ENCODE measurements at places on chromosomes 5 and 9.

DNA sequence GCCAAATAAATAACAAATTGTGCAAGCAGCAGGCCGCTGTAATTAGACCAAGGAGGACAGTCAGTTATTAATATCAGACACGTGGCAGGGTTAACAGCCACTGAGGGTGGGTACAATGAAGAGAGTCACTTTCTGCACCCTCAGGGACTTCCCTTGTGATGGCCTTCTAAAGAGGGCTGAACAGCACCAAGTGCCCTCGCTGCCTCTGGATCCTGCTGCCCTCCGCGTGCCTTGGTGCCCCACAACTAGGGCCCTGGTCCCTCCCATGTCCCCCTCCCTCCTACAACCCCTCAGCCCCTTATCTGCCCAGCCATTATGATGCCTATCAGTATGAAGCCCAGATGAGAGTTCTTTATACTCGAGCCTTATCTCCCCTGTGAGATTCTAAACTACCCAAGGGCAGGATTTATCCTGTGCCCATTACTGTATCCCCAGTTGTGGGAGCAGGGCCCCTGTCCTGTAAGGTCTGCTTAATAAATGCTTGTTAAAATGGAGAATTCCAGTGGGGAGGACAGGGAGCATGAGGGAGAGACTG, 37.3 kb downstream of the PCDH1 start:
- DNase-seq: no peak

DNA sequence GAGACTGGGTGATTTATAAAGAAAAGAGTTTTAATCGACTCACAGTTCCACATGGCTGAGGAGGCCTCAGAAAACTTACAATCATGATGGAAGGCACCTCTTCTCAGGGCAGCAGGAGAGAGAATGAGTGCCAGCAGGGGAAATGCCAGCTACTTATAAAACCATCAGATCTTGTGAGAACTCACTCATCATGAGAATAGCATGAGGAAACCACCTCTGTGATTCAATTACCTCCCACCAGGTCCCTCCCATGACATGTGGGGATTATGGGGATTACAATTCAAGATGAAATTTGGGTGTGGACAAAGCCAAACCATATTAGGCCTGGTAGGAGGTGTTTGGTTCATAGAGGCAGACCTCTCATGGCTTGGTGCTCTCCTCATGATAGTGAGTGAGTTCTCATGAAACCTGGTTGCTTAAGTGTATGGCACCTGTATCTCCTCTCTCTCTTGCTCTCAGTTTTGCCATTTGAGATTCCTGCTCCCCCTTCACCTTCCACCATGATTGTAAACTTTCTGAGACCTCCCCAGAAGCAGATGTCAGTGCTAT, 39.8 kb downstream of the GAPT start:
- DNase-seq: no peak

GRCh38 chr5:172923539-172923938, 35.7 kb upstream of the RPL26L1 start:
- DNase-seq: no peak

DNA sequence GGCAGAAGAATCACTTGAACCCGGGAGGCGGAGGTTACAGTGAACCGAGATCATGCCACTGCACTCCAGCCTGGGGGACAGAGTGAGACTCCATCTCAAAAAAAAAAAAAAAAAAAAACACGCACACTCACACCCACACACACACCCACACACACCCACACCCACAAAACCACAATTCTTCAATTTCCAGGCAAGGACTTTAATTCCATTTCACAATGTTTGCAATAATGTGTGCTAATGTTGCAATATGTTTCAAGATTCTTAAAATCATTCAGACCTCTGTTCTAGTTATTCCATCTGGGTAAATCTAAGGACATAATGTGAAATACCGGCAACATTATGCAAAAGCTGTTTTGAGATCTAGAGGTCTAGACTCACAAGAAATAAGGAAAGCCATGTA, 28.3 kb downstream of the CCDC69 start:
- DNase-seq: no peak

DNA sequence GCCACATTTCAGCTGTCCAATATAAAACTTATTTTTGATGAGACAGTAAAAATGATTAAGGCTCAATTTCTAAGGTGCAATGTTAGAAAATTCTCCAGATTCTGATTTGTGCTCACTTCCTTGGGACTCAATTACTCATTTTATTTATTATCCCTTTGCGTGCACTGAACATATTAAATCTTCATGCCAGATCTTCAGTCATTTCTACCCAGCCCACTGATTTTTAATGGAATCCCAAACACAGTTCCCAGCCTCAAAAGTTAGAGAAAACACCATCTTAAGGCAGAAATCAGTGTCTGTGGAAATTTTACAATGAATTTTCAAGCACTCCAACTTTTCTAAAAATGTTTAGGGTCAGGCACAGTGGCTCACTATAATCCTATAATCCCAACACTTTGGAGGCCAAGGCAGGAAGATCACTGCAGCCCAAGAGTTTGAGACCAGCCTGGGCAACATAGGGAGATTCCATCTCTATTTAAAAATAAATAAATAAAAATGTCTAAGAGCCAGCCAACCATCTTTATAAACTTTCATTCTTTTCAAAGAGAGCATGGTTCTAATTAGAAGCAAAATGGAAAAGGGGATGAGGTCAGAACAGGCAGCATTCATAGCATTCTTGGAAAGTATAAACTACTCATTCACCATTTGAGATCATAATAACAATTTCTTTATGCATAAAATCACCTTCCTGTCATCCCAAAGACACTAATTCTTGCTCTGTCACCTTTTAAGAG, 53.7 kb downstream of the TLE1 start:
- no peak for DNase-seq

- DNase-seq: no peak
These were observed 49.2 kb upstream of the MINAR2 start for GRCh38 chr5:129698661-129699060.

- DNase-seq: peak; percentile 51
These were observed 28.7 kb downstream of the DMRT3 start for GRCh38 chr9:1005043-1005667.

- DNase-seq: peak; percentile 40
These were observed 599.7 kb downstream of the CAAP1 start for GRCh38 chr9:26292943-26293342.

DNA sequence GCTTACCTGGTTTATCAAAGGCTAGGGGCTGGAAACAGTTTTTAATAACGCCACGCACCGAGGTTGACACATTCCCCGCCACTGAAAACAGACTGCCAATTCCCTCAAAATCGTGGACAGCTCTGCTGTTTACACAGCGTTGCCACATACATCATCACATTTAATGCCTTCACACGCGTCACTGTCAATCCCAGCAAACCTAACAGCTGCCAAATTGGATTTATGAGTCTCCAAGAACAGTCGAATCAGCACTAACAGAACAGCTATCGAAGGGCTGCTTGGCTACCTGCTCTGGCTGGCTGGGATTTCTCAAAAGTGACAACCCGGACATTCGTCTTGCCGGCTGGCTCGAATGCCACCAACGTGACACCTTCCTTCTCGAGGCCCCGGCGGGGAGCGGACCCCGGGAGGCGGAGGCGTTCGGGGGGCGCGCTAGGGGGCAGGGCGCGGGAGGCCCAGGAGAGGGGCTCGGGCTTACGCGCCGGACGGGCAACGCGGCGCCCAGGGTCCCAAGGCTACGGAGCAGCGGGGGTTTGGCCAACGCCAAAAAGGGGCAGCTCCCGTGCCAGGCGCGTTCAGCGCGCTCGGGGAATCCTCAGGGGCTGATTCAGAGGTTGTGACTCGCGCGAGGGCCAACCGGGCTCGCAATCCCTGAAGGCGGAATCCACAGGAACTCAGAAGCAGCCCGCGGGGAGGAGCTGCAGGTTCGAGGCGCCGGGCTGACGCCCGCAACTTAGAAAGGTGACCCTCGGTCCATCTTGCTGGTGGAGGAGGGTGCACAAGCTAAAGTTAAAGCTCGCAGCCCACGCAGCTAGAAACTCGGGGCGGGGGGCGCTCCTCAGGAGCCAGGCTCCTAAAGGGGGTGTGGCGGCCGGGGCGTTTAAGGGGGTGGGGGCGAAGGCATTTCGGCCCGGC, 1.2 kb downstream of the CDC14B start:
- peak; percentile 22 for DNase-seq

DNA sequence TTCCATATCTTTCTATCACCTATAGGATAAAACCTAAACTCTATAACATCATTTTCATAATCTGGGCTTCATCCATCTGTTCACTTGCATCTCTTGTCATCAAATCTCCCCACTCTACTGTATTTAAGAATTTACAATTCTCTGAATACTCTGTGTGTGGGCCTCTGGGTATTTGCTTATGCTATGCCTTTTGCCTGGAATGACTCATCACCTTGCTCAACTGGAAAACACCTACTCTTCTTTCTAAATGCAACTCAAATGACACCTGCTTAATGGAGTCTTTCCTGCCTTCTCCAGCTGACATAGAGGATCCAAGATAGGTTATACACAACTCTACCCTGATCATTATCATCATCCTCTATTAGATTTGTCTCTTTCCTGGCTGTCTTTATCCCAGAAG, 421.7 kb downstream of the SPATA31D1 start:
- DNase-seq: no peak

DNA sequence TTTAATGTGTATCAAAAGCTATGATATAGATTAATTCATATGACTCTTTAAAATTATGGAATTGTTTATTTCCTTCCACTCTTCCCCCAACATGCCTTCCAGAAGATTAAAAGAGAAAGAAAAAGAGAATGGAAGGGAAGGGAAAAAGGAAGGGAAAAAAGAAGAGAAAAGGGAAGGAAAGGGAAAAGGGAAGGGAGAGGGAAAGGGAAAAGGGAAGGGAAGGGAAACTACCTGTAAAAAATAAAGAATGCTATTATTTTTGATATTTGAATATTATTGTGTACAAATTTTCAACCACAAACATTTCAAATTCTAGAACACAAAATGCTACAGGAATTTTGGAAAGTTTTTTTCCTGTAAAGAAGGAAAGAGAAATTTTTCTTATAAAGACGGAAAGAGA, 281.7 kb downstream of the SLCO4C1 start:
- no peak for DNase-seq

GRCh38 chr5:168624850-168625364, 45.7 kb upstream of the PANK3 start:
- DNase-seq: no peak
